ENCODE measurements at places on chromosomes 4 and X.

- no peak for DNase-seq
Measured at GRCh38 chr4:37889849-37890800, 759 bp upstream of the TBC1D1 start.

DNA sequence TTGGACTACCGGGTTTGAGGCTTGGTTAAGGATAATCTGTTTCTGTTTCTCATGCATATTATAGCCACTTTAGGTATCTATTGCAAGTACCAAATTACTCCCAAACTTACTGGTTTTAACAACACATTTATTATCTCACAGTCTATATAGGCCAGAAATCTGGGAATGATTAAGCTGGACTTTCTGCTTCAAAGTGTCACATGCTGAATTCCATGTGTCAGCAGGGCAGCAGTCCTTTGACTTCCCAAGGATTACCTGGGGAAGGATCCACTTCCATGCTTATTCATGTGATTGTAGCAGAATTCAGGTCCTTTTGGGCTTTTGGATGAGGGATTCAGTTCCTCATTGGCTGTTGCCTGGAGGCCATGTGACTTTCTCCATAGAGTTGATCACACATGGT is 349.0 kb upstream of the TRAM1L1 start:
- no peak for DNase-seq

GRCh38 chrX:40130207-40130606 is 32.4 kb upstream of the BCOR start:
- peak; percentile 61 for DNase-seq

DNA sequence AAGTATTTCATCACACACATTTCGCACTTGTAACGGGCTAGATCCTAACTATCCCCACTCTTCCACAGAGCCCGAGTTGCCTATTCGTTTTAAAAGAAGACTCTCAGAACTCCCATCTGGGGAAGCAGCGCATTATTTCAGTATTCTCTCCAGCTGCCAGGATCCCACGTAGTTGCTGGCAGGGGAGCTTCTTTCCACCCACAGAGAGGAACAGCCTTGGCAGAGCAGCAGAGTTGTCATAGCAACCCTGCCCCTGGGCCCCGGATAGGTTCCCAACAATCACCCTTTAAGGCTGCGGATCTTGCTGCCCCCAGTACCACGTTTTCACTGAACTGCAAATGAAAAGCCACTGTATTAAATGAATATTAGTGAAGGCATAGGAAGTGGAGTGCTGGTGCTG is 106.7 kb downstream of the GPM6A start:
- no peak for DNase-seq

GRCh38 chr4:22345678-22346077 is 170.2 kb downstream of the ADGRA3 start:
- DNase-seq = no peak

GRCh38 chr4:121597346-121597934 is 99.3 kb downstream of the ANXA5 start:
- no peak for DNase-seq

GRCh38 chrX:152619897-152620296 is 17.8 kb upstream of the GABRQ start:
- no peak for DNase-seq

DNA sequence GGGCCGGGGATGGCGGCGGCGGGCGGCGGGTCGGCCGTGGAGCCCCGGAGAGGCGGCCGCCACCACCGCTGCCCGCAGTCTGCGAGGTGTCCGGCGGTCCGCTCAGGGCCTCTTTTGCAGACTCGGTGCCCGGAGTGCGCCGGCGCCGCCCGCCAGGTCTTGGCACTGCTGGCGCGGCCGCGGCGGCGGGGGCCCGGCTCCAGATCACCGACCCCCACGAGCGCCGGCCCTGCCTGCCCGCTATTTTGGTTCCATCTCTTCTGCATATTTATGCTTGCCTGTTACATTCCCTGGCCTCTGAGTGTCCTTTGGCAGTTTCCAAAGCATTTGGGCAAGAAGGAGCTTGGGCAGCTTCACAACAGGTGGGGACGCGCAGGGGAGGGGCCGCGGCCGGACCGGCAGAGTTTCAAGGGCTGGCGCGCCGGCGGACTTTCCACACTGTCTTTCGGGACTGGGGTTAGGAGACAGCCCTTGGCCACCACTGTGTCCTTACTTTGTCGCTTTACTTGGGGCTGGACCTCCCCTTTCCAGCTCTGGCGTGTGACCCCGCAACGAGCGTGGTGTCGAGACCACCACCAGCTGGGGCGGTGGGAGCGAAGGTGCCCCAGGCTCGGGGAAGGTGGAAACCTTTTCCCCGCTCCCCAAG is 668 bp upstream of the TAPT1 start:
- peak; percentile 23 for DNase-seq

GRCh38 chr4:132866616-132867015 is 282.5 kb upstream of the PCDH10 start:
- DNase-seq = no peak

GRCh38 chr4:41611881-41612871 is 74.2 kb downstream of the LIMCH1 start:
- DNase-seq = peak; percentile 62

- DNase-seq = peak; percentile 27
Measured at GRCh38 chr4:113822555-113823290, 61.2 kb upstream of the CAMK2D start.

DNA sequence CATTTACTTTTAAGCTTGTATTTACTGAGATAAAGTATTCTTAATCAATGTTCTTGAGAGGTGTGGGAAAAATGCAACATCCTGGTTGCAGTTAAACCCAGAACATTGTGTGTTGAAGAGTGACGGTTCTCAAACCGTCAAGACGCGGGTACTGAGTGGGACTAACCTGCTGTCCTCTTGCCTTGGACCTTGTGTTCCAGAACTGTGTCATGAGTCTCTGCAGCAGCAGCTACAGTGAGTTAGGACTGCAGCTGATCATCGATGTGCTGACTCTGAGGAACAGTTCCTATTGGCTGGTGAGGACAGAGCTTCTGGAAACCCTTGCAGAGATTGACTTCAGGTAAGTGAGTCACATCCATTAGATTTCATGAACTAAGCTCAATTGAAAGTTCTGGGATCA is 59.7 kb downstream of the HTT start:
- no peak for DNase-seq

DNA sequence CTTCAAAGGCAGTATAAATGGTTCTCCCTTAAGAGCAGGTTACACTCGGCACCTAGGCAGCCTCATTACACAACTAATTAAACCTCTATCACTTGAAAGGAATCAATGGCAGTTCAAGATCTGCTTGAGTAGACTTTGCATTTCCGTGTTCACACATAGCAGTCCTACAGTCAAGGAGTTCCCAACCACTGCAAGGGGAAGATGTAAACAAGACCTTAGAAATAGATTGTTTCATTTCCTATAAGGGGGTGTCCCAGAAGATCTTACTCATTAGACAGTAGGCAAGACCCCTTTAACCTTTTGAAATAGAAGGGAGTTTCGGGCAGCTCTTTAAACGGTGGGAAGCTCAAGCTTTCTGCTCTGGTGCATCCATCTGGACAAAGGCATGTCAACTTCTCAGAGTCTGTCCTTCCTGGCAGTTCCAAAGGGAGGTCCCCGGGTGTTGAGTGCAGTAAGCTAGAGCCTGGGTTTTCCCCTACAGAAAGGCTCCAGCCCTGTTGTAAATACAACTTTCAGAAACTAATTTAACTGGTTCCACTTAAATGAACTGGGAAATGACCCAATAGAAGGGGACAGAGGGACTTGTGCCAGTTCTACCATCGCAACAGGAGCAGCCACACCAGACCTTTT is 150.8 kb downstream of the RBMX2 start:
- DNase-seq = no peak

- DNase-seq = no peak
Measured at GRCh38 chr4:165299399-165300060, 27.9 kb upstream of the MSMO1 start.

GRCh38 chr4:14862891-14863290 is 139.4 kb upstream of the CPEB2 start:
- DNase-seq = no peak

DNA sequence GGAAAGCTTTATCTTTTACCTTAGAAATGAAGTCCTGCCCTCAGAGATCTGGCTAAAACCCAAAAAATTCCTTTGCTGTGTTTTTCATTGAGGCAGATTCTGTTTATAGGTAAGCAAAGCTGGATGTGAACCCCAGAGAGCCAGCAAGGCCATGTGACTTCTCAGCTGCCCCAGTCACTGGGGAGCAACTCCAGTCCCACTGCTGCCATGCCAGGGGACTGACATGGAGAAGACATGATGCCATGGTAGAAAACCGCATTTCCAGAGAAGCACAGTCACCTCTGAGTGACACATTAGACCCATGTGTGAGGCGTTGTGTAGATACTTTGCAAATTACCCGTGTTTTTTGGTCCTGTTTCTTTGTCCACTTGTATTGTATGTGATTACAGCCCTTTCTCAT is 45.4 kb downstream of the PTTG2 start:
- no peak for DNase-seq

Data from AG10803 (cell line).